ENCODE measurements at places on chromosomes 13 and 19.

DNA sequence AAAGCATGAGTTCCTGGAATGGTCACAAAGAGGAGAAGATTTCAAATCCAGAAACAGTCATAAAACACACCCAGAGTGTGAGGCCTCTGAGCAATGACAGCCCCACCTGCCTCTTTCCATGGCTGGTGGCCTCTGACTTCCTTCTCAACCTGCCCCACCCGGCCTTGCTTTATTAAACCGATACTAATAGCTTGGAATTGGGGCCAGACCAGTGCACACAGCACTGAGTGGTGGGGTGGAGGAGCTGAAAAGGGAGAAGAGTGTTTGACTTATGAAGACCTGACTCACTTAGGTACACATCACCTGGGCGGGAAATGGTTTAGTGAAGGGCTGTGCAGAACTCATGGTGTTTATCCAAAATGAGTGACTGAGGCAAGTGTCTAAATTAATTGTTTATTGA, 20.7 kb upstream of the CEACAM6 start:
- no peak for DNase-seq

DNA sequence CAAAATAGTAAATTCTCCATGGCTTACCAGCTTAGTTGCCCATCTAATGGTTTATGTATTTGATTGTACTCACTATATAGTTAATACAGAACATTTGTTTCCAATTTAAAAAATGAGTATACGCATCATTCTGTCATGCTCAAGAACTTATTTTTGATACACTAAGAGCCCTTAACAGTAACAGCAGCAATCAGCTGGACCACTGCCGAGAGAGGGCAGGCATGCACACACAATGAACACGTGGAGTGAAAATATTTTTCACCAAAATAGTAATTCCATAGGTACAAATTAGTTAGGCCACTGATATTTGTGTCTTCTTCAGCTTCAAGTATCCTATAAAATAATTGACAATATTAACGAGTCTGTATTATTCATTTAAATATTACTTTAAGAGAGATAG, 109.9 kb downstream of the KLF12 start:
- no peak for DNase-seq

DNA sequence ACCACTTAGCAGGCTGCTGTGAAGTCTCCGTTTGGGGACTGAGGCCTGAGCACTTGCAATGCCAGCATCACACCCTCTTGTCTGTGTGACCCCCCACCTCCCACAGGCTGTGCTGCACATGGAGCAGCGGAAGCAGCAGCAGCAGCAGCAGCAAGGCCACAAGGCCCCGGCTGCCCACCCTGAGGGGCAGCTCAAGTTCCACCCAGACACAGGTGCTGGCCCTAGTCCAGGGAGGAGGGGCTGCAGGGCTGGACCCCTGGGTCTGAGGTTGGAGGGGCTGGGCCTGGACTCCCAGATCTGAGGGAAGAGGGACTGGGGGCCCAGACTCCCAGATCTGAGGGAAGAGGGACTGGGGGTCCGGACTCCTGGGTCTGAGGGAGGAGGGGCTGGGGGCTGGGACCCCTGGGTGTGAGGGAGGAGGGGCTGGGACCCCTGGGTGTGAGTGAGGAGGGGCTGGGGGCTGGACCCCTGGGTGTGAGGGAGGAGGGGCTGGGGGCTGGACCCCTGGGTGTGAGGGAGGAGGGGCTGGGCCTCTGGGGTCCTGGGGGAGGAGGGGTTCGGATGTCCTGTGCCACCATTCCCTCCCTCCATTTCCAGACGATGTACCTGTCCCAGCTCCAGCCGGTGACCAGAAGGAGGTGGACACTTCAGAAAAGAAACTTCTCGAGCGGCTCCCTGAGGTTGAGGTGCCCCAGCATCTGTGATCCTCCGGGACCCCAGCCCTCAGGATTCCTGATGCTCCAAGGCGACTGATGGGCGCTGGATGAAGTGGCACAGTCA, 11.6 kb upstream of the DHDH start:
- DNase-seq = no peak

DNA sequence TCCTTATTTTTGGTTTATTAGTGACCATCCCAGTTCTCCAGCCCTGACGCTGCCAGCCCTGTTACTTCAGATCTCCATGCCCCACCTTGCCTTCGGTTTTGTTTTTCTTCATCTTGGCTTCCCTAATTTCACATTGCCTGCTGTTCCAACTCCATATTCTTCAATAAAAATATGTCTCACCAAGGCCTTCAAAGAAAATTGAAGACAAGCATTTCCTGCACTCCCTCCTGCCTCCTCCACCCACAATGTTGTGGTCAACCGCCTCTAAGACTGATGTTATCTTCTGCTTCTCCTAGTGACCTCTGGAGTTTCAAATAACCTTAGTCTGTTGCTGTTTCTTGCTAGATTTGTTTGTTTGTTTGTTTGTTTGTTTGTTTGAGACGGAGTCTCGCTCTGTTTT, 14.6 kb downstream of the PLD3 start:
- DNase-seq = no peak

- DNase-seq = no peak
Observed at GRCh38 chr19:7502552-7502951, 13.4 kb upstream of the ZNF358 start.

DNA sequence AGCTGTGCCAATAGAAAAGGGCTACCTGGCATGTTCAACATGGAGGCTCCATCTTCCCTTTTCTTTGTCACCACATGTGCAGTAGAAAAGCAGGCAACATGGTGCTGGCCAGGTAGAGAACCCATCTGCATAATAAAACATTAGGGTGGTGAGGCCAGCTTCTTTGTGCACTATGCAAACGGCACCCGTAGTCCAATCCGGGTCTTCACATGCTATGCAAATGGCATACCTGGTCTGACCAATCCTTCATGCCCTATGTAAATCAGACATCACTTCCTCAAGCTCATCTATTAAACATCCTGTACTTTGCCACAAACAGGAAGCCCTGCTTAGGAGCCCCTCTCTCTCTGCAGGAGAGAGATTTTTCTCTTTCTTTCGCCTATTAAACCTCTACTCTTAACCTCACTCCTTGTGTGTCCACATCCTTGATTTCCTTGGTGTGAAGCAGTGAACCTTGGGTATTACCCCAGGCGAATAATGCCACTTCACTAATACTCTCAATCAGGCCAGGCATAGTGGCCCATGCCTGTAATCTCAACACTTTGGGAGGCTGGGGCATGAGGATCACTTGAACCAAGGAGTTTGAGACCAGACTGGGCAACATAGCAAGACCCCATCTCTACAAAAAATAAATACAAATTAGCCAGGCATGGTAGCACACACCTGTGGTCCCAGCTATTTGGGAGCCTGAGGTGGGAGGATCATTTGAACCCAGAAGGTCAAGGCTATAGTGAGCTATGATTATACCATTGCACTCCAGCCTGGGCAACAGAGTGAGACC, 111.3 kb upstream of the MRI1 start:
- no peak for DNase-seq

DNA sequence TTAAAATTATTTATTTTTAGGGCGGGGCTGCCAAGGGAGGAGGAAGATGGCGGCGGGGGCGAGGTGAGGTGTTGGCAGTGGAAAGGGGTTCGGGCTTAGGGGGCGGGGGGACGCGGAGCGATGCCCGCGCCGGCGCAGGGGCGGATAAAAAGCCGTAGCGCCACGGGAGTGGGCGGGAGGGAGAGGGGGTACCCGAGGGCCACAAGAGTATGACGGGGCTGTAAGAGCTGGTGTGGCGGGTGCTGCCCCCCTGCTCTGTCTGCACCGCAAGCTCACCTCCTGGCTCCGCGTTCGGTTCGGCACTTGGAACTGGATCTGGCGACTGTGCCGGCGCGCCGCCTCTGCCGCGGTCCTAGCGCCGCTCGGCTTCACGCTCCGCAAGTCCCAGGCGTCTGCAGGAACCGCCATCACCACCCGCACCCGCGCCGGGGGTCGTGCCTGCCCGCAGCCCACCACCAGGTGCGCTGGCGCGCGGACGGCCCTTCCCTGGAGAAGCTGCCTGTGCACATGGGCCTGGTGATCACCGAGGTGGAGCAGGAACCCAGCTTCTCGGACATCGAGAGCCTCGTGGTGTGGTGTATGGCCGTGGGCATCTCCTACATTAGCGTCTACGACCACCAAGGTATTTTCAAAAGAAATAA, 265.2 kb upstream of the SGCG start:
- DNase-seq = no peak

DNA sequence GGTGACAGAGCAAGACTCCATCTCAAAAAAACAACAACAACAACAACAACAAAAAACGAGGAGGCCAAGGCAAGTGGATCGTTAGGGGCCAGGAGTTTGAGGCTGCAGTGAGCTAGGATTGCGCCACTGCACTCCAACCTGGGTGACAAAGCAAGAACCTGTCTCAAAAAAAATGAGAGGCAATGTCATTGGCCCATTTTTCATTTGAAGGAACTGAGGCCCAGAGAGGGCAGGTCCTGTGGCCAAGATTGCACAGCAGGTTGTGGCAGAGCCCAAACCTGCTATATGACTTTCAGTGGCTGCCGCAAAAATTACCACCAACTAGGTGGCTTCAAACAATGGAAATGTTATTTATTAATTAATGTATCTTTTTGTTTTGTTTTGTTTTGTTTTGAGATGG, 5.5 kb downstream of the PIK3R2 start:
- no peak for DNase-seq

GRCh38 chr19:8469613-8470368, 25.0 kb downstream of the HNRNPM start:
- no peak for DNase-seq

GRCh38 chr13:97700306-97700848, 253.1 kb upstream of the IPO5 start:
- no peak for DNase-seq

DNA sequence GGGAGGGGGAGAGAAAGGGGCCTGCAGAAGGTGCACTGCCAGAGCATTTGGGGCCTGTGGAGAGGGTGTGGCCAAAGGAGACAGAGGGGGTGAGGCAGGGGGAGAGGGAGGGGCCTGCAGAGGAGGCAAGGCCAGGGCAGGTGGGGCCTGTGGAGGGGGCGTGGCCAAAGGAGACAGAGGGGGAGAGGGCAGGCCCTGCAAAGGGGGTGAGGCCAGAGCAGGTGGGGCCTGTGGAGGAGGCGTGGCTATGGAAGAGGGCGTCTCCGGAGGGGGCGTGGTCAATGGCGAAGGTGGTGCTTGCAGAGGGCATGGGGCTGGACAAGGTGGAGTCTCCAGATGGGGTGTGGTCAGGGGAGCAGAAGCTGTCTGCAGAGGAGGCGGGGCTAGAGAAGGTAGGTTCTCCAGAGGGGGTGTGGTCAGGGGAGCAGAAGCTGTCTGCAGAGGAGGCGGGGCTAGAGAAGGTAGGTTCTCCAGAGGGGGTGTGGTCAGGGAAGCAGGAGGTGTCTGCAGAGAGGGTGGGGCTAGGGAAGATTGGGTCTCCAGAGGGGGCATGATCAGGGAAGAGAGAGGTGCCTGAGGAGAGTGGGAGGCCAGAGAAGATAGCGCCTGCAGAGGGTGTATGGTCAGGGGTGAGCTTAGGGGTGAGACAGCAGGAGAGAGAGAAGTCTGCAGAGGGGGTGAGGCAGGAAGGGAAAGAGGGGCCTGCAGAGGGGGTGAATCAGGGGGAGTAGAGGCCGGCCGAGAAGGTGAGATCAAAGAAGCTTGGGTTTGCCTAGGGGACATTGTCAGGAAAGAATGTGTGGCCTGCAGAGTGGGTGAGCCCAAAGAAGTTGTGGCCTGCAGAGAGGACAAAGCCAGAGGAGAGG, 3.4 kb downstream of the PRR36 start:
- DNase-seq = peak; percentile 29

- no peak for DNase-seq
Observed at GRCh38 chr19:14155371-14155770, 19.0 kb upstream of the ASF1B start.

- DNase-seq = no peak
Observed at GRCh38 chr19:18417250-18418028, 1.8 kb upstream of the SSBP4 start.

- peak; percentile 60 for DNase-seq
Observed at GRCh38 chr19:13163609-13164342, 13.6 kb downstream of the IER2 start.

DNA sequence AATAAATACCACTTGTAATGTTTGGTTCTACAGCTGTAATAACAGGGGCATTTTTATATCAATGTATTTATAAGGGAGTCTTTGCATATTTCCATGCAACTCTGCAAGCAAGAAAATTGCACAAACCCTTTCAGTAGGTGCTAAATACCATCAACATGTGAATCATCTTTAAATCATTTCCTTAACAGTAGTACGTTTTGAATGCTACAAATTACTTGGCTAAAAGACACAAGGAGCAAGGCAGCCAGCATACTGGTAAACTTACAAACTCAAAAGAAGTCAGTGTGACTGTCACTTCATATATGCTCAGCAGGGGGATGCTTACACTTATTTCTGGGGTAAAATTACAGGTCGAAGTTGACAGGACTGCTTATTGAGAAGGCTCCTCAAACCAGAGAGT, 402.4 kb downstream of the EFNB2 start:
- DNase-seq = no peak

- no peak for DNase-seq
Observed at GRCh38 chr19:327291-328024, 17.1 kb downstream of the MIER2 start.

DNA sequence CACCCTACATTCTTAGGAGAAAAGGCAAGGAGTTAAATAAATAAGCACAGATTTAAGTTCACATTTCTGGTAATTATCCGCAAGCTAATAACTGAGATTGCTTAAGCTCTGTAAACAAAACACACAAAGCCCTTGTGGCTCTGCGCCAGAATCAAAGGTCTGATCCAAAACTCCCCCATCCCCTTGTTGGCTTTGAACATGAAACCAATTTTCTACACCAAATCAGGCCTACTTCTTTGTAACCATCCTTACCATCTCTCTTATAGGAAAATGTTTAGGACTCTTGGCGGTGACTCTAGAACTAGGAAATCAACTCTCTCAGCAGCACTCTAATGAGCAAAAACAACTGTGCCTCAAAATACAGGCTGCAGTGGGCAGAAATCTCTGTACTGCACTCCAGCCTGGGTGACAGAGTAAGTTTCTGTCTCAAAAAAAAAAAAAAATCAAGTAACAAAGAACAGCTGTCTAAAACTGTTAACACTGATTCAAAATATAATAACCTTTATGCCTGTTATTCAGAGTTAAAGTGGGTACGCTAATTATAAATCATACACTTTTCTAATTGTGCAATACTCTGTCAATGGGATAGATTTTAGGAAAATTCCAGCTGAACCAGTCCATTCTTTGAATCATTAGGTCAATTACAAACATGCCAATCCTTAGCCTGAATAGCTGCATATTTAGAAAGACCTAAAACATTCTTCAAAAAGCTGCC, 25.8 kb downstream of the ABCC4 start:
- no peak for DNase-seq

- no peak for DNase-seq
Observed at GRCh38 chr13:107252428-107252827, 684.5 kb upstream of the ARGLU1 start.
